DMS53 (cell line): ENCODE measurements at places on chromosomes 13 and 19.
A peak's percentile ranks its signal among the peaks of the same experiment; 100 is the strongest.

DNA sequence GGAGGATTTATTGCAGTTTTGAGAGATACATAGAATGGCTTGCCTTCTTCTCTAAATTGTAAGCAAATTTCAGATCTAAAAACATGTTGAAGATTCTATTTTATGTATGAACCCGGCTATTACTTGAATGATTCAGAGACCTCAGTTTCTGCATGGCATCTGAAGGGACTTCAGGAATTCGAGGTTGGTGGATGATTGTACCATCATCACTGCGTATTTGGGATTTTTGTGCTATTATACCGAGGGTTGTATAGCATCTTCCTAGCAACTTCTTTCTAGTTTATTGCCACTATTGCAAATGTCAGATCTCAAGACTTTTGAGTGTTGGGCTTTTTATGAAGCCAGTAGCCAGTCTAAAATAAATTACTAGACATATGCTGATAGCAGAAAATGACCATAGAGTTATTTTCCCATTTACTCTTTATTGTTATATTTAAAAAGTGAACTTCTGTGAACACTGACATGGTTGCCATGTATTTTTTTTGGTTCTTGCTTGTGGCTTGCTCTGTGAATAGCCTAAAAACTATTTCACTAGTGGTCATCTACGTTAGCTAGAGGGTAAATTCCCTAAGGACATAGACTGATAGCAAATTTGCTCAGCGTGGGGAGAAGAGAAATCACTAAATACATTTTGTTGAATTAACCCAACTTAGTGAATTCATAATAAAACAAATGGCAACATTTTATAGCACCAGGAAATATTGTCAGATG lies 70.6 kb upstream of the KLF12 start:
- no peak for DNase-seq

- DNase-seq = no peak
These were observed 38.0 kb downstream of the ITGBL1 start for GRCh38 chr13:101490406-101491015.

DNA sequence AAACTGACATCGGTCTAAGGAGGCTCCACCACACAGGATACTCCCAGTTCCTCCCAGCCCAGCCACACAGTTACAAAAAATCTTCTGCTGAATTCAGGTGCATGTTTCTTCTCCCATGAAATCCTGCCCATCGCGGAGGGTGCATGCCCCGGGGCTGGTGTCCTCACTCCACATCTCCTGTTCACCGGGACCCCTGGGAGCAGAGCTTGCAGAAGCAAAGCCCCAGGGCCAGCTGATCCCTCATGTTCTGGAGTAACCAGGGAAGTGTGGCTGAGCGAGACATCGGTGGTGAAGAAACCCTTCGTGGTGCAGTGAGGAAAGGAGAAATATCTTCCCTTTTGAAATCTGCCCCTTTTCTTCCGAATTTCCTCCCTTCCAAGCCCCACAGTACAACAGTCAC lies 904 bp upstream of the SIGLEC9 start:
- no peak for DNase-seq

- peak; percentile 61 for DNase-seq
These were observed 39.9 kb upstream of the CEACAM8 start for GRCh38 chr19:42634409-42635232.

DNA sequence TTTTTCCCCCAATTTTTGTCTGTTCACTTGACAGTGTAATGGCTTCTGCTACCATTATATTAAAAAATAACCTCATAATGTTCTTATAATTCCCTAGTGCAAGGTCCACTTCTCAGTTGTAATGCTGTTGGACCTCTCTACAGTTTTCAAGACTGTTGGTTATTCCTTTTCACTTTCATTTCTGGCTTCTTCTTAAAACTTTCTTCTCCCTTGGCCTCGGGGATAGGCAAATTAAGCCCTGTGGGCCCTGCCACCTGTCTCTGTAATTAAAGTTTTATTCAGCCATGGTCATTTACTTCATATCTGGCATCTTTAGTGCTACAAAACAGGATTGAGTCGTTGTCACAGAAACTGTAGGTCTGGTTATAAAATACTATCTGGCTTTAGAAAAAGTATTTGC lies 313.5 kb downstream of the KLF12 start:
- DNase-seq = no peak

DNA sequence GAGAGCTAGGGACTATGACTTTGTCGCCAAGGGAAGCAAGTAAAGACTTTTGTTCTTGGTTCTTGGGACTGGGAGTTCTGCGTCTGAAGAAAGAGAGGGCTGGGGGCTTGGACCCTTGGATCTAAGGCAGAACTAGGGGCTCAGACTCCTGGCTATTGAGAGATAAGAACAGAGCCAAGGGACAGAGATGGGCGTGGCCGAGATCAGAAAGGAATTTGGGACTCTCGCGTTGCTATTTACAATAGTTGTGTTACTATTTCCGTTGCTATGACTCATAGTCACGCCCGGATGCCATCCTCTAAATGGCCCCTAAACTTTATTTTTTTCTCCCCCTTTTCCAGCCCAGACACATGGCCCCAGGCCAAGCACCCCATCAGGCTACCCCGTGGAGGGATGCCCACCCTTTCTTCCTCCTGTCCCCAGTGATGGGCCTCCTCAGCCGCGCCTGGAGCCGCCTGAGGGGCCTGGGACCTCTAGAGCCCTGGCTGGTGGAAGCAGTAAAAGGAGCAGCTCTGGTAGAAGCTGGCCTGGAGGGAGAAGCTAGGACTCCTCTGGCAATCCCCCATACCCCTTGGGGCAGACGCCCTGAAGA lies 759 bp downstream of the PPP1R15A start:
- peak; percentile 96 for DNase-seq

DNA sequence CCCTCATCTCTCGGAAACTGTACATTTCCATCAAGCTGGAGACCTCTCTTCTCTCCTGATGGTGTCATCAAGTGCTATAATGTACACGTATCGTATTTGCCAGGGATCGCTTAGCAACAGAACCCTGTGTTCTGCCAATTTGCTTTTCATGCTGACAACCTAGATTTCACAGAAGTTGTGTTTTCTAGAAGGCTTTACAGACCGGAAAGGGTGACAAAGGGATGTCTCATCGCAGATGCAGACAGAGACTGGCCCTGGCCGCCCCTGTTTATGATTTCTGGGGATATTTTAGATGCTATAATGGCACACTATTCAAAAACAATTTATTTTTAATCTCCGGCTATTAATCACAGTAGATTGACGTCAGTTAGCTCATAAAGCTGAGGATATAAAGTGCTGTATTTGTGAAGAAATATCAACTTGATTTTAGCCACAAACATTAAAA lies 291.4 kb downstream of the IRS2 start:
- peak; percentile 87 for DNase-seq

DNA sequence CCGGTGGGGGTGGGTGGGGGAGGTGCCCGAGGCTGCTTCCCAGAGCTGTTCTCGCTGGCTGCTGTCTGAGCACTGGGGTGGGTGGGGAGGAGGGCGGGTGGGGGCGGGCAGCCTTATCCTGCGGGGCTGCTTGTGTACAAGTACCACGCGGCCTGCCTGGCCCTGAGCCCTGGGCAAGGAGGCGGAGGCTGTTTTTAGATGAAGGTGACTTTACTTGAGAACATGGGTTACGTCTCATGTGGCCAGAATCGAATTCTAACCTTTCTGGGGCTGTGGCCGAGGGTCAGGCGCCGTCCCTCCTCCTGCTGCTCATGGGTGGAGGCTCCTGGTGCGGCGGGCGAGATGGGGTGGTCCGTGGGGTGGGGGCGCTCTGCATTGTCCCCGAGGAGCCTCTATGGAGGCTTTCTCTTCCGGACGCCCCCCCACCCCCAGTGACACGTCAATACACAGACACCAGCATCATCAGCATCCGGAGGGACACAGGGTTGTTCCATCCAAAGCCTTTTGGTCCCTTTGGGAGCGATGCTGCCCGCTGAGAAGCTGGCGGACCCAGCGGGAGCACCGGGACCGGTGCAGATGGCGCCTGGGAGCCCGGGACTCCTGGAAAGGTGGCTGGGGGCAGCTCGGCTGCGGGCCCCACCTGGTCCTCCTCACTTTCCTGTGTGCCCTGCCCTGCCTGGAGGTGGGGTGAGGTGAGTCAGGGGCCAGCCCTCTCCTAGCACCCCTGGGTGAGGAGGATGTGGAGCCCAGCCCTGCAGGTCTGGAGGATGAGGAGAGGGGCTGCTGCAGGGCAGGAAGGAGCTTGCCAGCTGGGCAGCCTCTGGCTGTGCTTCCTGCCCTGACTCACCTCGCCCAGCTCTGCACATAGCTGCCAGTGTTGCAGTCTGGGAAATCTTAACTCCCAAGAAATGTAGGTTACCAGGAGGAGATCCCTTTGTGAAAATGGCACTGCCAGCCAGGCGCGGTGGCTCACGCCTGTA lies 3.4 kb downstream of the BSG start:
- no peak for DNase-seq

GRCh38 chr13:39111145-39111544 lies 72.9 kb downstream of the NHLRC3 start:
- DNase-seq = no peak

- no peak for DNase-seq
These were observed 12.2 kb upstream of the SAMD1 start for GRCh38 chr19:14102756-14103155.

DNA sequence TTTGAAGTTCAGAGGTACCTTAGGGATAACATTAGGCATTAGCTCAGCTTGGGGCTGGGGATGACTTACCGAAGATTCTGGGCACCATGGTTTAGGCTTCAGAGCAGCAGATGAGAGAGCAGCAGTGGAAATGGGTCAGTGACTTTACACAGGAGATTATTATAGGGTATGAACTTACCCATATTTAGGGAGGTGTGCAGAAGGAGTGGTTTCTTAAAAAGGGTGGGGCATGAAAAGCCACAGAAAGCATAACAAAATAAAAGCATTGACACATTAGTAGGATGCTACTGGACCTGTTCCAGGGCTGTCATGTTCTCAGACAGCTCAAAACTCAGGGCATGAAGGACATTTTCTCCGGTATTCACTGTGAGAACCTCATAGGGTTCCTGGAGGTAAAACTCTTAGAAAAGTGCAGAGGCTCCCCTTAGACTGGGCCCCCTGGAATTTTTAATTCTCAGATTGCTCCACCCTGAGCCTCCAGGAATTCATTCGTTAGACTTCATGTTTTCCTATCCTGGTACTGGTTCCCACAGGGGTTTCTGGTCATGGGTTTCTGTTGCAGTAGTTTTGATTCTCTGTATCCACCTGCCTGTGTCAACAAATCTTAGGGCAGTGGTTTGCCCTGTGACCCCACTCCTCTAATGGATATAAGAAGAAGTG lies 20.7 kb downstream of the IGFL1 start:
- DNase-seq = no peak

DNA sequence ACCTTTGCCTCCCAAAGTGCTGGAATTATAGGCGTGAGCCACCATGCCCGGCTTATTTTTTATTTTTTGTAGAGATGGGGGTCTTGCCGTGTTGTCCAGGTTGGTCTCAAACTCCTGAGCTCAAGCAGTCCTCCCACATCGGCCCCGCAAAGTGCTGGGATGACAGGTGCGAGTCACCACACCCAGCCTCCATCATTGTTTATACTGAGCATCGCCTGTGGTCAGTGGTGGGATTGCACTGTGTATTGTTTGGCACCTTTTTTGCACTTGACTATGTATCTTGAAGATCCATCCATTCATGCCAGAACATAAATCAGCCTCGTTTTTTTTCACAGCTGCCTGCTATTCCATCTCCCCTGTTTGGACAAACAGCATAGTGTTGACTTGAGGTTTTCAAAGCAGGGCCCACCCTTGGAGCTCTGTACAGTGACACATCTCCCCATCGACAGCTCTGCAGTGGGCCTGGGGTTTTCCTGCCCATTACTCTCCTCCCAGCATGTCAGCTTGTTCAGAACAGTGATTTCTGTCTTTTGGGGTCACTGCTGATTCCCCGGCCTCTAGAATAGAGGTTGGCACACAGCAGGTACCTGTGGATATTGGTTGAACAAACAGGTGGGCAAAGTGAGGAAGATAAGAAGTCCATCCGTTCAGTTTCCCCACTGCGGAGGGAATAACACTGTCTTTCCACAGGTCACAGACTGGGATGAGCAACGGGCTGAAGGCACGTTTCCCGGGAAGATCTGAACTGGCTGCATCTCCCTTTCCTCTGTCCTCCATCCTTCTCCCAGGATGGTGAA lies 8.2 kb upstream of the UPK1A start:
- DNase-seq = peak; percentile 45

DNA sequence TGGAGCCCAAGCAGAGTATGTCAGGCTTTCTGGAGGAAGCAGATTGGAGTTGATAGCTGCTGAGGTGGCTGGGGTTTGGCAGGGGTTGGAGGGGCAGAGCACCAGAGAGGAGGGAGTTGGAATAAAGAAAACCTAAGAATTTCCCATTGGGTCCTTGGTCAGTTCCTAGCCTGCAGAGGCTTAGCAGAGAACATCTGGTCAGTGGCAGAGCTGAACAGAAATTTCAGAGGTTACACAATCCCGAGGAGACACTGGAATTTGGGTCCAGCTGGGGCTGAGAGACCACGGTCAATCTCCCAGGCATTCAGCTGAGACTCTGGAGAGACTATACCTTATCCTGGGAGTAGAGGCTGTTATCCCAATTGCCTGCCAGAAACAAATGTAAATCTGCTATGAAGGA lies 84.4 kb downstream of the DPY19L3 start:
- no peak for DNase-seq

DNA sequence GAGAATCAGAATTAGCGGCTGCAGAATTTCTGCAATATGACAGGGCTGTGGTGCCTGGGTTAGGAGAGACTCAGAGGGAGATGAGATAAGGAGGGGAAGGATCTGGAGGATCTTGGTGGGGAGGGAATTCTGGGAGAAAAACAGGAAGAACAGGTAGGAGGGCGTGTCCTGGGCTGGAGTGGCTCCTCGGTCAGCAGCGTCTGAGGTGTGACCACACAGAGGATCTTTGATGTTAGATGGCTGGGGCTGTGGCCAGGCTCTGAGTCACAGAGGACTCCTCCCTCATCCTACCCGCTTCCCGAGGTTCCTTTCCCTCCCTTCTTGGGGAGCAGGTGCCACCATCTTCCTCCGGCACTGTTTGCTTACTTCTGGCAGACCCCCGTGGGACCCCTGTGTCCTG lies 6.4 kb upstream of the KLK6 start:
- peak; percentile 57 for DNase-seq

DNA sequence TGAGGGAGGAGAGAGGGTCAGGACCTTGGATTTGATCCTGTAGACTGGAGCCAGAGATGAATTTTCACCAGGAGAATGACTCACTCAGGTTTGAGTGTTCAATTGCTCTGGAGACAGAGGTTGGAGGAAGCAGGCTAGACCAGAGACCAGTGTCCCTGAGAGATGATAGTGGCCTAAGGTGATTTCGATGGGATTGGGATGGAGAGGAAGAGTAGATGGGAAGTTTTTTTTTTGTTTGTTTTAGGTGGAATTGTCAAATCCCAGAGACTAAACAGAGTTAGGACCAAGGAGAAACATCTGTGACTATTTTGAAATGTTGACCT lies 2.3 kb downstream of the CEBPG start:
- DNase-seq = peak; percentile 32
